ENCODE measurements at places on chromosomes 13 and 19. TPM values are rescaled to one million over a fixed set of nuclear protein-coding genes. Genes with fewer than 3 reads are reported as not detected.

PCDH8 gene
- polyA plus RNA-seq = not detected

MTRF1 gene
- 19.8 TPM for polyA plus RNA-seq

TPTE2 gene
- polyA plus RNA-seq = not detected

FXYD3 gene
- polyA plus RNA-seq = 59.1 TPM

IZUMO4 gene
- 32.8 TPM for polyA plus RNA-seq

ZNF772 gene
- 2.0 TPM for polyA plus RNA-seq

IZUMO2 gene
- polyA plus RNA-seq = not detected

POU2F2 gene
- 1.7 TPM for polyA plus RNA-seq

Data from pancreas (tissue), 10 donors.